ENCODE measurements at places on chromosomes 5 and 9.
A peak's percentile ranks its signal among the peaks of the same experiment; 100 is the strongest.

DNA sequence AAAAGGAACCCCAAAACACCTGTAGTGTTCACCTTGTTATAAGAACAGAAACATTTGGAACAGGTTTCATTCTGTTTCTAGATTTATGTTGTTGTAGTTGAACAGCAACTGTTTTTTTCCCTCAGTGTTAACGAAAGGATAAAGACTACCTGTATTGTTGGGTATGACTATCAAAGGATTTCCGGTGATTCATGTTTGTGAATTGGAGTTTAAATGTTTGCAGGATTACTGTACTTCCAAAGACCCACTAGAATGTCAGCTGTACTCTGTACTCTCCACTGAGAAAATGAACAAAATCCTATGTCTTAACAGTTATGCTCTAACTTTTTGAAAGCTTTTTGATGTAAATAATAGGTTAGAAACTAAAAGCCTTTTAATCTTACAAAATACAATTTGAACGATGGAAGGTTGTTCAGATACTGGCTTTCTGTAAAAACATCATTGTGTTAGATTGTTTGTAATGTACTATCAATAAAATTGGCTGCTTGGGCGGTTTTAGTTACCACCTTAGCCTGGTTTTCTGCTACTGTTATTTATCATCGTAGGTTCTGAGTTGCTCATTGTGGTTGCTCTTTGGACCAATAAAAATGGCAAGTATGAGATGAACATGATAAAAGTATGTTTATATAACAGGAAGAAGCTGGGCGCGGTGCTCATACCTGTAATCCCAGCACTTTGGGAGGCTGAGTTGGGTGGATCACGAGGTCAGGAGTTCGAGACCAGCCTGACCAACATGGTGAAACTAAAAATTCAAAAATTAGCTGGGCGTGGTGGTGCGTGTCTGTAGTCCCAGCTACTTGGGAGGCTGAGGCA lies 44.1 kb downstream of the DCP2 start:
- no peak for DNase-seq

- no peak for DNase-seq
These were observed 6.2 kb upstream of the TAF11L13 start for GRCh38 chr5:17625686-17626085.

GRCh38 chr9:93635186-93636107 lies 59.1 kb downstream of the PHF2 start:
- DNase-seq, result peak; percentile 51

GRCh38 chr9:36999728-37000333 lies 34.2 kb downstream of the PAX5 start:
- no peak for DNase-seq

DNA sequence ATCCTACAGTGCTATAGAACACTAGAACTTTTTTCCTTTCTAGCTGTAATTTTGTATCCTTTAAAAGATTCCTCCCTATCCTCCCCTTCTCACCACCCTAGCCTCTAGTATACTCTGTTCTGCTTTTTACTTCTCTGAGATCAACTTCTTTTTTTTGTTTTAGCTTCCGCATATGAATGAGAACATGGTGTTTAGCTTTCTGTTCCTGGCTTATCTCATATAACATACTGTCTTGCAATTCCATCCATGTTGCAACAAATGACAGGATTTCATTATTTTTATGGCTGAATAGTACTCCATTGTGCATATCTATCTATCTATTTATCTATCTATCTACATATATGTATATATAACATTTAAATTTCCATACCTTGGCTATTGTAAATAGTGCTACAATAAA lies 126.0 kb upstream of the MAN2A1 start:
- no peak for DNase-seq
